Effector memory CD8-positive, alpha-beta T cell (primary cell): ENCODE measurements at places on chromosomes 11 and 22.
A peak's percentile ranks its signal among the peaks of the same experiment; 100 is the strongest.

DNA sequence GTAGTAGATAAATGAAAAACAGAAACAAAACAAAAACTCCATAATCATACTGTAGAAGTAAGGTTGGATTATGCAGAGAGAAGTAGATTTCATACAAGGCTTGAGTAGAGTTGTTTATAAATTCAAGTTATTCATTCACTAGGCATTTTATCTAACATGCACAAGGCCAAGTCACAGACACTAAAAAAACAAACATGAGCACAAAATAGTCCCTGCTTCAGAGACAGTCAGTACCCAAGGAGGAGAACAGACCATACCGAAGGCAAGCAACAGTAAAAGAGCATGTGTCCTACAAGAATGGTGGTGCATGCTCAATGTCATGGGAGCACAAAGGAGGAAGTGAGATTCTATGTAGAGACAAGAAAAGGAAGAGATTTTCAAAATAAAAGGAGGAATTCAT lies 796.5 kb upstream of the LRRC4C start:
- DNase-seq: no peak

DNA sequence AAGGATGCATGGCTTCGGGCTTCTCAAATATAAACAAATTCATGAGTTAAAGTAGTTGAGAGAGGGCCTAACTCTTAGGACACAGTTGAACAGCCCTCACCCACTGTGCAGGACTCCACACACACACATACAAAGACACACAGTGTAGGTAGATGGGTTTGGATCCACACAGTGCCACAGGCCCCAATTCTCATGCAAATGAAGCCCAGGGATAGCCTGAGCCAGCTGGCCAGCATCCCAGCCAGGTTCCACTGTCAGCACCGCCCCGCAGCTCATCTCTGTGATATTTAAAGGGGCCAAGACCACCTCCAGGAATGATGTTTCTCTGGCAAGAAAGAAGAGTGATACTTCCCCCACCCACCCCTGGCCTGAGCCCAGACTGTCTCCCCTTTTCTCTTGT lies 11.7 kb downstream of the SLC35C1 start:
- no peak for DNase-seq

DNA sequence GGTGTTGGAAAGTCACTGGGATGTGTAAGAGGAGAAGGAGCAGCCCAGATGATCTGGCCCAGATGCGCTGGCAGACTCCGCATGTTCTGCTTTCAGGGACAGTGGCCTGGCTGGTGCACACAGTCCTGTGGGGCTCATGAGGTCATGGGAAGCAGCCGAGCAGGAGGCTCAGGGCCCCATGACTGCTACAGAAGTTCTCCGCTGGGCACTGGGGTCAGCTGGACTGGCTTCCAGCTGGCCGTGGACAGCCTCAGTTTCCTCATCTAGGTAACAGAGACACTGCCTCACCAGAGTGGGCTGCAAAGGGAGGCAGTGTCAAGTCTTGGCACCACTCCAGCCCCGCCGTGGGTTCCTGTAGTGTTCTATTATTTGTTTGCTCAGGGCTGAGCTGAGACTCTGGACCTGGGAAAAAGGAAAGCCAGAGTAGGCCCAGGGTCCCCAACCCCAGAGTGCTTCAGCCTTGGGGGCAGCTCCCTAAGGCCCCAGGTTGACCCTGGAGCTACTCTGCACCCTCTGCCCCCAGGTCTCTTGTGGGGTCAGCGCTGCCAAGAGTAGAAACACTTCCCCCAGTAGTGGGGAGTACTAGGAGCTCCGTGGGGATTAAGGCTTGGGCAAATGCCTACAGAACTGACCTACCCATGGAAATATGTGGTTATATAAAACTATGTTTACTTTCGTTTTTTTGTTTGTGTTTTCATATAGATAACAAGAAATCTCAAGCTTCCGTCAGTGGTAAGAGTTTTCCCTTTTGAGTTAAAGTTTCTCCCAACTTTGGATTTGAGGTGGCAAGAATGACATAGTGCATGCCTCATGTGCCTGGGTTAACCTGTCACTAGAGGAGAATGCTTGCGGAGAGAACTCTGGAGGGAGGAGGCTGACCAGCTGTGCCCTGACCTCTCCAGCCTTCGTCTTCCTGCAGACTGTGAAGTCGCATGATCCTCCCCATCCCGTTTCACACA lies 45.3 kb downstream of the MED15 start:
- DNase-seq: no peak

GRCh38 chr11:122673701-122674100 lies 18.2 kb downstream of the UBASH3B start:
- no peak for DNase-seq

- DNase-seq: no peak
These were observed 83.2 kb upstream of the POU2AF2 start for GRCh38 chr11:111162305-111162704.

DNA sequence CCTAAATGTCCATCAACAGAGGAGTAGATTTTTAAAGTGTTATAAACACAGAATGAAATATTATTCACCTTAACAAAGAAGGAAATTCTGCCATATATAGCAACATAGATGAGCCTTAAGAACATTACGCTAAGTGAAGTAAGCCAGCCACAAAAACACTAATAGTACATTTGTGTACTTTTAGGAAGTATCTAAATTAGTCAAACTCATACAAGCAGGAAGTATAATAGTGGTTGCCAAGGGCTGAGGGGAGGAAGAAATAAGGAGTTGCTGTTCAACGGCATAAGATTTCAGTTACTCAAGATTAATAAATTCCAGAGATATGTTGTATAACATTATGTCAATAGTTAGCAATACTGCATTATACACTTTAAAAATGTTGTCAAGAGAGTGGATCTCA lies 181.7 kb upstream of the ZC3H12C start:
- no peak for DNase-seq

DNA sequence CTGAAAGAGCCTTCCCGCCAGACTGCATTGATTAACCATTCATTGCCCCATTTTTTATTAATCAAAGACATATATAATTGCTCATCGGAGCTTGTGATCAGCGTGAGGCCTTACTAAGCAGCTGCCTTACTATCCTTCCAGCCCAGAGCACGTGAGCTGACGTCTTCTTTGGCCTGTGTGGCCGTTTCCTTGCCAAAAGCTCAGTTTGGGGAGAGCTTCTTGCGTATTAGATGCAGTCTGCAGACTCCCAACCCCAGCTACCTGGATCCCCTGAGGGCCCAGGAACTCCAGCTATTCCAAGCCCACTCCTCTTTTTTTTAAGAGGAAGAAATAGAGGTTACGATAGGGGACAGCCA lies 784 bp upstream of the SLC43A3 start:
- no peak for DNase-seq

DNA sequence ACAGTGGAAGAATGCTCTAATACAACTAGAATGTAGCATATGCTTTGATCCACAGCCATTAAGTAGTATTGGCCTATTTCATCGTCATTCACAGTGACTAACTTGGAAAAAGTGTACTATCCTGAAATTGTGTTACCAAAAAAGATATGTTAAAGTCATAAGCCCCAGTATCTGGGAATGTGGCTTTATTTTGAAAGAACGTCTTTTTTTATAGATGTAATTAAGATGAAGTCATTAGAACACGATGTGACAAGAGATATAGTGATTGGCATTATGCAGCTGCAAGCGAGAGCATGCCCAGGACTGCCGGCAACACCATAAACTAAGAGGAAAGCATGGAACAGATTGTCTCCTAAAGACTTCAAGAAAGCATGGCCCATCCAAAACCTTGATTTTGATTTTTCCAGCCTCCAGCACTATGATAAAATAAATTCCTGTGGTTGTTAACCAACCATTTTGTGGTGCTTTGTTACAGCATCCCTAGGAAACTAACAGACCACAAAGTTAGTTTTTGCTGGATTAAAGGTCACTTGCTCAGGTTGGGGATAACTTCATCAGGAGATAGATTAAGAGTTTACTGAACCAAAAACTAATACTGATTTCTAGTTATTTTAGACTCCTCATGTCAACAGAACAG lies 870.6 kb upstream of the LRRC4C start:
- DNase-seq: no peak

DNA sequence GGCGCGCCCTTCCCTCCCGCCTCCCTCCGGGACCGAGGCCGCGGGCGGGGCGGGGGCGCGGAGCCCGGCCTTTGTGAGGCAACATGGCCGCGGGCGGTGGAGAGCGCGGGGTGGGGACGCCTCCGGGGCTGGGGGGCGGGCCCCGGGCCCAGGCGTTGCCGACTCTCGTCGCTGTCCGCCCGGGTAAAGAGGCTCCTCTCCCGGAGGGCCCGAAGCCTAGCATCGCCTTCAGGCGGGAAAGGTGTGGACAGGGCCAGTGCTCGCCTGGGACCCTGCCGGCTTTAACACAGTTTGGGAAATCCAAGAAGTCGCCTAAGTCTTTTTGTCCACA lies 369 bp downstream of the DGCR8 start:
- peak; percentile 55 for DNase-seq

DNA sequence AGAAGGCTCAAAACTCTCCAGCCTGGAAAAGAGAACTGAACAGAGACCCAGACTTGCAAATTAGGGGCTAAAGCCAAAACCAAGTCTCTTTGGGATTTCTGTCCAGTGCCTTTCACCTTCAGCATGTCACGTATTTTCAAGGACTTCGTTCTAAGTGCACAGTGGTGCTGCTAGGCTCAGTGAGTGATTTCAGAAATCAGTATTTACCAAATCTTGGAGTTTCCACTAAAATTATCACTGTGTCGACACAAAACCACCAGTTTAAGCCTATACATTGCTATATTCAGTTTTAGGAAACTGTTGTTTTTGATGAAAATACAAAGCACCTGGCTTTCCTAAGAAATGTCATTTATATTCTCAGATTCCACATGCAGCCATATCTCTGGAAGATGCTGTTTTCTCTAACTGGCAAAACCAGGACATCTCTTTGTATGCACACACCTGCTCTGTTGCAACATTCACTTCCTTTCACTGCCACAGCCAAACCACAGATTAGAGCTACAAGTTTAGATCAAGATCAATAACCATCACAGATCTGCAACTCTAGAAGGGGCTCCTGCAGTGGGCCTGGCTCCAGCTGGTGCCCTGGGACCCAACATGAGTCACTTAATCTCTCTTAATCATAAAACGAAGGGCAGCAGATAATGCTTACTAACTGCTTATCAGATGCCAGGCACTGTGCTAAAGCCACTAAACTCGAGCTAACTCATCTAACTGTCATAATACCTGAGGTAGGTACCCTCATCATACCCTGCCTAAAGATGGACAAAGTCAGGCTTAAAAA lies 22.3 kb downstream of the SMCO4 start:
- no peak for DNase-seq

DNA sequence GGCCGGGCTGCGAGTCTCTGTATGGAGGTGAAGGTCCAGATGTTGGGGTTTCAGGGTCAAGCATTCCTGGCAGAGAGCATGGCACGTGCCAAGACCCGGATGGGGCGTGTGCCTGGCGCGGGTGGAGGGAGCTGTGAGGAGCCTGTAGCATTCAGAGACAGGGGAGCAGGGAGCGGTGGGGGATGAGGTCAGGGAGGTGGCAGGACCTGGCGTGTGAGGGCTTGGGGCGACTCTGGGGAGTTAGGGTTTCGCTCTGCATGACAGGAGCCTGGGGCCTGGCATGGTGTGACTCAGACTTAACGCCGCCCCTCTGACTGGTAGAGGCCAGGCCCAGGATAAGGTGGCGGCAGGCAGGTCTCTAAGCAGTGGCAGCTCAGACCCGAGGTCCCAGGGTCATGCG lies 103.0 kb downstream of the KCNQ1 start:
- no peak for DNase-seq

GRCh38 chr11:114745150-114745671 lies 66.9 kb downstream of the NXPE2 start:
- DNase-seq: no peak

DNA sequence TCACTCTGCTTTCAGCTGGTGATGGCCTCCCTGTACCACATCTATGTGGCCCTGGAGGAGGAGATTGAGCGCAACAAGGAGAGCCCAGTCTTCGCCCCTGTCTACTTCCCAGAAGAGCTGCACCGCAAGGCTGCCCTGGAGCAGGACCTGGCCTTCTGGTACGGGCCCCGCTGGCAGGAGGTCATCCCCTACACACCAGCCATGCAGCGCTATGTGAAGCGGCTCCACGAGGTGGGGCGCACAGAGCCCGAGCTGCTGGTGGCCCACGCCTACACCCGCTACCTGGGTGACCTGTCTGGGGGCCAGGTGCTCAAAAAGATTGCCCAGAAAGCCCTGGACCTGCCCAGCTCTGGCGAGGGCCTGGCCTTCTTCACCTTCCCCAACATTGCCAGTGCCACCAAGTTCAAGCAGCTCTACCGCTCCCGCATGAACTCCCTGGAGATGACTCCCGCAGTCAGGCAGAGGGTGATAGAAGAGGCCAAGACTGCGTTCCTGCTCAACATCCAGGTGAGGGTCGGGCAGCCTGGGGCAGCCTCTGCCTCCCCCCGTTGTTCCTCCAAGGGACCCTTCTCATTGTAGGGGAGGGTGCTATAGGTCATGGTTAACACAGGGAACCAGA lies 5.9 kb downstream of the HMOX1 start:
- no peak for DNase-seq

- DNase-seq: no peak
These were observed 18.7 kb upstream of the NAT10 start for GRCh38 chr11:34086554-34087283.

- no peak for DNase-seq
These were observed 87.3 kb downstream of the KCNQ1 start for GRCh38 chr11:2531987-2532703.

DNA sequence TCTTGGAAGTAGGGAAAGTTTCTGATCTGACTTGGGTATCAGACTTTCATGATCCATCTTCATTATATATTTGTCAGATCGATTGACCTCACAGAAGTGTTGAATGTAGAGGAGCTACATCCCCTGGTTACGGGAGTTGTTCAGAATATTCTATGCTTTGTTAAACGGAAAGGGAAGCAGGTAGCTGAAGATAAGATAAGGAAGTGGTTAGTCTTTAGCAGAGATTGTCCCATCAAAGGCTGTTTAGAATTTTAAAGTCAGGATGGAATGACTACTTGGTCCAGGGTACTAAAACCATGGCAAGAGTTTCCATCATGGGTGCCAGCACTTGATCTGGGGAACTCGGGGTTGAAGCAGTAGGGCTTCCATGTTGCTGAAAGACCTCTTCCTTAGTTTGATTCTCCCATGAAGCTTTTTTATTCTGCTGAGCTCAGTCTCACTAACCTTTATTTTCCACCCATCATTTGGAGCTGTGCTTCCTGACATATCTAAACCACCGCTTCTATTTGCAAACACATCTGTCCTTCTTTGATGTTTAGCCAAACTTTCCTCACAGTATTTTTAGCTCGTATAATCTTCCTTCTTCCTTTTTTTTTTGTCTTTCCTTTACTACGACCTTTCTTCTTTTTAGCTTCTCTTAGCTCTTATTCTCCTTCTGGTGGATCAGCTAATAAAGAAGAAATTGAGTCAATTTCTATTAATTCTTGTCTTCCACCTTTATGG lies 4.0 kb upstream of the C22orf31 start:
- DNase-seq: no peak

DNA sequence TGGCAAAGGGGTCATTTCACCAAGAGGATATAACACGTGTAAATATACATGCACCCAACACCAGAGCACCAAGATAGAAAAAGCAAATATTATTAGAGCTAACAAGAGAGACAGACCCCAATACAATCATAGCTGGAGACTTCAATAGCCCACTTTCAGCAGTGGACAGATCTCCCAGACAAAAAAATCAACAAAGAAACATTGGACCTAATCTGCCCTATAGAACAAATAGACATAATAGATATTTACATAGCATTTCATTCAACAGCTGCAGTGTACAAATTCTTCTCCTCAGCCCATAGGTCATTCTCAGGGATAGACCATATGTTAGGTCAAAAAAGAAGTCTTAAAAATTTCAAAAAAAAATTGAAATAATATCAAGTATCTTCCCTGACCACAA lies 312.8 kb downstream of the TTC28 start:
- DNase-seq: no peak
